Activated T-helper 1 cell treated with anti-CD3 and anti-CD28 coated beads, Interleukin-12 subunit alpha, Interleukin-12 subunit beta, Interleukin-2, Interleukin-4 antibody, amounts not matched to agents 30 ng/mL and 10 ng/mL and 1 ng/mL, durations not matched to agents 14 hours and 24 hours and 36 hours (primary cell): ENCODE measurements at places on chromosomes 4 and X. TPM values are rescaled to one million over a fixed set of nuclear protein-coding genes. Genes with fewer than 3 reads are reported as not detected.

The LSM6 gene
- 62.9 and 65.0 TPM in 2 replicates for total RNA-seq

The ARMCX6 gene
- total RNA-seq = 79.3 and 83.5 TPM in 2 replicates

The SLC34A2 gene
- total RNA-seq = not detected in 2 replicates

The FRAS1 gene
- total RNA-seq = not detected in 2 replicates

- no peak overlapping the region for H3K4me3 ChIP-seq
- DNase-seq = no peak
- H3K4me1 ChIP-seq = no peaks in the 10 kb centered on the region
- no peaks in the 10 kb centered on the region for H3K36me3 ChIP-seq
- no peaks in the 10 kb centered on the region for H3K27me3 ChIP-seq
These were observed 317.0 kb upstream of the CXXC4 start for GRCh38 chr4:104811727-104812126.

DNA sequence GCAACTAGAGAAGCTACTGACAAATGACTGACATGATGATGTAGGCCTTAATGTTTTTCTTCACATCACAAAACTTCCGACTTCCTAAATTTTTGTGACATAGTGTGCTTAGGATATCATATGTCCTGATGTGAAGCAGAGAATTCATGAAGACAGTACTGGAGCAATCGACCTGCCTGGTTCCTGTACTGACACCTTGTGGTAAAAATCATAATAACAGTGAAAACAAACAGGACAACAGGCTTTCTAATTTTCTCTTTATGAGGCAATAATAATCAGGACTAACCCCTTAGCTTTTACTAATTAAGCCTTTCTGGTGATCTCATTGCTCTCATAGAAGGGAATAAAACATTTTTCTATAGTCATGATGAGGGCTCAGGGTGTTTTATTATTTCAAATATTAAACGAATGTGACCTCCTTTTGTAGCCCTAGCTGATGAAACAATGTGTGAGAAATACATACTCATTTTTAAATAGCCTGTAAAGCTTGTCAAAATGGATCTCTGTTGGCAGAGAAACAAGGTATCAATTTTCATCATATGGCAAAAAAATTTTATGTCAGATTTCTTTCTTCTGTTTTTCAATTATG, 158.4 kb downstream of the TENT5D start:
- no peaks in the 10 kb centered on the region for H3K36me3 ChIP-seq
- H3K4me1 ChIP-seq = no peaks in the 10 kb centered on the region
- no peak overlapping the region for H3K4me3 ChIP-seq
- no peak for DNase-seq

DNA sequence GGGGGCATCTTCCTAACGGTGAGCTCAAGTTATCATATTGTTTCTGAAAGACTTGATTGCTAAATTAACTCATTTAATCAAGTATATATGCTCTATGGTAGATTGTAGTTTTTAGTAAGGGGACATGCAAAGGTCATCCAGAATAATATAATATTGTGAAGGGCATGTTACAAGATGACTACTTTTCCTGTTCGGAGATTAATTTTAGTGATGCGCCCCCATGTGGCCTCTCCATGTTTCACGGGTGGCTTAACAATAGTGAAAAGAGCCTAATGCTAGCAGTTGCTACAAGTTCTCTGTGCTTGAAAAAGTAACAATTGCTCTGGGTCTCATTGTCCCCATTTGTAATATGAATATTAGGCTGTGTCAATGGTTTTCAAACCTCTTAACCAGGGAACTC, 12.2 kb downstream of the SMPX start:
- no peaks in the 10 kb centered on the region for H3K4me1 ChIP-seq
- H3K27me3 ChIP-seq = peaks cover 8% of the 10 kb centered on the region

GRCh38 chr4:587671-588350, 11.7 kb upstream of the TMEM271 start:
- H3K27ac ChIP-seq = no peak overlapping the region
- no peak for DNase-seq
- H3K36me3 ChIP-seq = peaks cover 1% of the 10 kb centered on the region
- H3K4me3 ChIP-seq = no peak overlapping the region
- peaks cover 2% of the 10 kb centered on the region for H3K27me3 ChIP-seq
- no peaks in the 10 kb centered on the region for H3K4me1 ChIP-seq

DNA sequence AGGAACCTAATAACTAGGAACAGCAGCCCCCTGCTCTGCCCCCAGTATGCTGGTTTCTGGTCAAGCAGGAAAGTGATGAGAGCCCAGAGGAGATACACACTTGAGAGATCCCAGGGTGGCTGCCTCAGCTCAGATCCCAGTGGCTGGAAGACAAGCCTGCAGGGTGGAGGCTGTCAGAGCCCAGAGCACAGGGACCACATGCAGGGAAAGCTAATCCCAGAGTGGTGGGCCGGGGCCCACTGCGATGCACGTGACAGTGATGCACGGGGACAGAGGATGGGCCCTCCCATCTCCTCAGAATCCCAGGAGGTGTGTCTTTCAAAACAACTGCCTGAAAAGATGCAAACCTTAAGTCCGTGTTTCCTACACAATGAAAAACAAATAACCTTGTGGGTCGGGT, 29.1 kb upstream of the CRMP1 start:
- DNase-seq = no peak
- H3K4me3 ChIP-seq = no peak overlapping the region
- H3K27me3 ChIP-seq = peaks cover 12% of the 10 kb centered on the region

- peaks cover 13% of the 10 kb centered on the region for H3K36me3 ChIP-seq
- DNase-seq = no peak
- no peaks in the 10 kb centered on the region for H3K27me3 ChIP-seq
- H3K4me1 ChIP-seq = peaks cover 5% of the 10 kb centered on the region
- no peak overlapping the region for H3K27ac ChIP-seq
These were observed 92.0 kb upstream of the CLCN4 start for GRCh38 chrX:10064736-10065135.

- H3K4me3 ChIP-seq = peak overlapping the region; percentile 86
- peak; percentile 1 for DNase-seq
- peaks cover 3% of the 10 kb centered on the region for H3K27me3 ChIP-seq
- peaks cover 13% of the 10 kb centered on the region for H3K36me3 ChIP-seq
- peak overlapping the region; percentile 71 for H3K27ac ChIP-seq
- H3K4me1 ChIP-seq = peaks cover 43% of the 10 kb centered on the region
These were observed 1.3 kb downstream of the TBL1X start for GRCh38 chrX:9466124-9466495.

DNA sequence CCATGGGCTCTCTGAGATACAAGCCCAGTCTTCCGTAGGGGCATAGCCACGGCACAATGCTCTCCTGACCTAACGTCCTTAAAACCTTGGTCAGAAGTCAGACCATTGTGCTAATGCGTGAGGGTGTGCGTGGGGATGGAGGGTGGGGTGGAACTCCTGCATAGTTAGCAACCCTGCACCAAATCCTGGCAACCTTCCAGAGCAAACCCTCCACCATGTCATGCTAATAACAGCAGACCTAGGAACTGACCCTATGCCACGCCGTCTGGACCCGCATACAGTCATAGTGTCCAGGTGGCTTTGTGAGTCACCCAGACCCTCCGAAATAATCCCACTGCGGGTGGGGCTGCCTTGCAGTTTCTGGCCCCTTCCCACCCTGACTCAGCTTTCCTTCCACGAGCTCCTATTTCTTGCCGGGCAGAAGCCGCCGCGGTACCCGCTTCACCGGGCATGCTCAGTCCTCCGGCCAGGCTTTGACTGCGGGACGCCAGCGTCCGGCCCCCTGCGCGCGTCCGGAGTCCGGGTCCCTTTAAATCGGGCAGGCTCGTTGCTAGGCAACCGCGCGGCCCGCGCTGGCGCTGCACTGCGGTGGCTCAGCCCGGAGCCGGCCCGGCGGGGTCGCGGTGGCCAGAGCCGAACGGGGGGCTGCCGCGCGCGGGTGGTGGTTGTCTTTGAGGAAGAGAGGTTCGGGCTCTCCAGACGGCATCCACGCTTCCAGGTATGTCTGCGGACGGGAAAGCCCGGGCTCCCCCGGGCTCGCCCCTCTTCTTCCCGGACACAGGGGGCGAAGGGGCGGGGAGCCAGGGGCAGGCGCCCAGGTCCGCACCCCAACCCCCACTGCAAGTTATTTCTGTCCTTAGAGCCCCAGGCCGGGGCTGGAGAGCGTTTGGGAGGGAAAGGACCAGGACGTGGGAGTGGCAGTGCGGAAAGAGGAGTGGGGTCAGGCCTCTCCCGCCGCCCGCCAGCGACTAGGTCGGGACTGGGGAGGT, at the start of gene CCDC160:
CCDC160 (plus strand) TSS at position 557 of the 989 bp plus-strand sequence. CDS start 7,619 bp downstream, outside the sequence.
- no peaks in the 10 kb centered on the region for H3K36me3 ChIP-seq
- H3K27ac ChIP-seq = no peak within 1 kb of the TSS
- no peaks in the 10 kb centered on the region for H3K27me3 ChIP-seq
- peaks cover 16% of the 10 kb centered on the region for H3K4me1 ChIP-seq
